ENCODE measurements at places on chromosomes 1 and 21.

DNA sequence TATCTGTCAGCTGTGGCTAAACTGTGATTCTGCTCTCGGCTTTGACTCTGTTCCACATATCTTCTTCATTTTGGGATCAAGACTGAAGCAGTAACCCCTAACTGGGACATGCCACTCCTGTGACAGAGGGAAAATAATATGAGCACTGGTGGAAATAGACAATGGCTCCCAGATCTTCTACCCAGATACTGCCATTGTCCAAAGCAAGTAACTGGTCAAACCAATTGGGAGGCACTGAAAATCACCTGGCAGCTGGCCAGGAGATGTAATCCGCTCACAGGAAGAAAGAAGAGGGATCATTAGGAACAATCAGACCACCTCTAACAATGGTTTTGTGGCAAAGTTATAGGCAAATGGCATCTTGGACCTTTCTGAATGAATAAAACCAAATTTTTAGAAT is 10.7 kb downstream of the SNX7 start:
- no peak for DNase-seq

GRCh38 chr1:221097479-221098281 is 218.4 kb downstream of the HLX start:
- DNase-seq: no peak

- no peak for DNase-seq
Observed at GRCh38 chr1:160767395-160768294, 28.3 kb upstream of the LY9 start.

- DNase-seq: peak; percentile 13
Observed at GRCh38 chr1:57986432-57986831, 560.1 kb downstream of the OMA1 start.

- DNase-seq: no peak
Observed at GRCh38 chr1:15113146-15113545, 40.4 kb upstream of the TMEM51 start.

Measured in germinal center (tissue), 1 donor.